ENCODE measurements at places on chromosomes 2 and 18.

GRCh38 chr2:118031566-118031965 lies 17.7 kb upstream of the CCDC93 start:
- DNase-seq = no peak

DNA sequence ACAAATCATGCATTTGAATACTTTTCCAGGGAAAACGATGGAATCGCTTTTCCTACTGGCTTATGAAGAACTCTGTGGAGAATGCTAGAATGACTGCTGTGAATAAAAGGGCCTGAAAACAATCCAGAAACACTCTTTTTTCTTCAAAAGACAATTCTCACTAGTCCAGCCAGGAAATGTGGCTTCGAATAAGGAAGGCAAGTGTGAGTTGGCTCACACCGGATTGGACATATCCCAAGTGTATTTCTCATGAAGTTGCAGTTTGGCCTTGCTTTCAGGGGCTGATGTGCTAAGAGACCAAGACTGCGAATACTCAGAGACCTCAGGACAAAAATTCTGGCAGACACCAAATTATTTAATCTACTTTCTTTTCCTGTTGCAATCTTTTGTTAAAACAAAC lies 54.1 kb downstream of the FIGN start:
- DNase-seq = no peak

- DNase-seq = peak; percentile 39
These were observed 887 bp upstream of the TMEM87B start for GRCh38 chr2:112053917-112054846.

DNA sequence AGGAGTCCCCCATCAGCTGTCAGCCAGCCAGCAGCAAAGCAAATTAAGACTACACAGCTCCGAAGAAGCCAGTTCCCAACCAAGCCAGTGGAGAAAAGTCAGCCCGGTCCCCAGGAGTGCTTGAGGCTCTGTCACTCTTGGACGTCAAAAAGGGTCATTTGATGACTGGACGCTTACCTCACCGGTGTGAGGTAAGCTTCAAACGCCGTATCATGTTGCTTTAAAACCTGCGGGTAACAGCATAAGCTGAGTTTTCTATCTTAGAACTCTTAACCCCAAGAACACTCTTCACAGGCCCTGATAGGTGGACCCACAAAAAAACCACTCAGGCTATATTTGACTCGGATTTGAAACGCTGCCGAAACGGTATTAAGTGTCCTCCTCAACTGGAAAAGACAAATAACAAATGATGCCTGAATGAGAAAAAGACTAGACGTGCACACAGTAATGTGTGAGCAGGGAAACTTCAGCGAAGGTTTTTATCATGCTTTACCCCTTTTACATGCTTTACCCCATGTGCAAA lies 682 bp upstream of the LNPK start:
- no peak for DNase-seq

DNA sequence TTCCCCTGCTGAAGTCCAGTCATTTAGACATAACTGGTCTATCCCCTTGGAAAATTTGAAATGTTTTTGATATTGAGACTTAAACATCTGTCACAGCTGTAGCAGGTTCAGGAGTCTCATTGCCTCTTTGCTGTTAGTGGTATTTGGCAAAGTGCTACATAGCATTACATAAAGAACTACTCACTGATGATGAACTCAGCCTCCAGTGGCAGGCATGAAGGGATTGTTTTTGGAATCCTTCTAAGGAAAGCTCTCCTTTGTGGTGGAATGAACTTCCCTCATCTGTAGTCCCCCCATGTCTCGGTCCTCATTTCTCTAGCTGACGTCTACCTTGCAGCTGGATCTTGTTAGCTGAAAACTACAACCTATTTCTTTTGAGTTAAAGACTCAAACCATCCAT lies 111.6 kb downstream of the TACR1 start:
- DNase-seq = no peak

DNA sequence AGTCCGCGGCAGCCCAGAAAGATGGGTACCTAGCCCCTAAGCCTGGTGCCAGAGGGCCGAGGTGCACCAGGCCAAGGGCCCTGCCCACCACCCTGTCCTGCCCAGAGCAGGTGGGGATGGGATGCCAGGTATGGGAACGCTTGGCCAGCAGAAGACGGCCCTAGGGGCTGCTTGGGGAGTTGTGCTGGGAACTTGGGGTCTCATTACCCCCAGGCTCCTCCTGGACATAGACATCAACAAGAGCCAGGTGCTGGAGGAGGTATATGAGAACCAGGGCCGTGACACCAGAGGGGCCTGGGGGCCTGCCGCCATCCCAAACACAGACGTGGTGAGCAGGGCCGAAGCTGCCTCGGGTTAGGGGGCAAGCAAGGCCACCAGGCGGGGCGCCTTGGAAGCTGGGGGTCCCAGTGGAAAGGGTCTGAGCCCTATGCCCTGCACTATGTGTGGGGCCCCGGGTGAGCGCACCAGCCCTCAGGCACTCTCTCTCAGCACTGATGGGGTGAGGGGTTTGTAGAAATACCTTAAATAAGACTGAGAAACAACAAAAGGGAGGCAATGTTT lies 46.9 kb downstream of the FER1L5 start:
- DNase-seq = no peak

- no peak for DNase-seq
These were observed 100.7 kb upstream of the RNU4ATAC start for GRCh38 chr2:121429927-121430520.

- DNase-seq = no peak
These were observed 36.9 kb downstream of the MBP start for GRCh38 chr18:77095391-77096371.

DNA sequence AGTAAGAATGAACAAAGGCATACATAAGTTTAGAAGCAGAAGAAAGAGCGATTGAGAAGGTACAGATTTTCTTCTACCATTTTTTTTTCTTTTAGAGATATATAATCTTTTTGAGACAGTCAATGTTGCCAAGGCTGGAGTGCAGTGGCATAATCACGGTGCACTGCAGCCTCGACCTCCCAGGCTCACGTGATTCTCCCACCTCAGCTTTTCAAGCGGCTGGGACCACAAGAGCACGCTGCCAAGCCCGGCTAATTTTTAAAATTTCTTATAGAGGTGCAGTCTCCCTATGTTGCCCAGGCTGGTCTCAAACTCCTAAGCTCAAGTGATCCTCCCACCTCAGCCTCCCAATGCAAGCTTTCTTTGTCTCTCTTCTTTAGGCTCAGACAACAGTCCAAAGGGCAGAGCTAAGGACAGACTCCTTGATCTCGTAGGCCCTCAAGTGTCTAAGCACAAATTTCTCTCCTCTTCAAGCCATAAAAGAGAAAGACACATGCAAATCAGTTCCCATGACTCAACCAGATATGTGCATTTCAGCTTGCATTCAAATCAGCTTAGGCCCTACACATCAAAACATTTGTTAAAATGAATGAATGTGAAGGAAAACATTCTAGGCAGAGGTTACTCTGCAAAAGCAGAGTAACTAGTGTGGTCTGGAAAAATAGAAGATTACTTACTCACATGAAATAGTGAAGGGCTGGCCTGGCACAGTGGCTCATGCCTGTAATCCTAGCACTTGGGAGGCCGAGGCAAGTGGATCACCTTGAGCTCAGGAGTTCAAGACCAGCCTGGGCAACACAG lies 18.0 kb downstream of the ITSN2 start:
- DNase-seq = no peak

- DNase-seq = no peak
These were observed 276.3 kb downstream of the RND3 start for GRCh38 chr2:150211164-150211631.

GRCh38 chr2:58767828-58768714 lies 526.9 kb upstream of the FANCL start:
- no peak for DNase-seq

DNA sequence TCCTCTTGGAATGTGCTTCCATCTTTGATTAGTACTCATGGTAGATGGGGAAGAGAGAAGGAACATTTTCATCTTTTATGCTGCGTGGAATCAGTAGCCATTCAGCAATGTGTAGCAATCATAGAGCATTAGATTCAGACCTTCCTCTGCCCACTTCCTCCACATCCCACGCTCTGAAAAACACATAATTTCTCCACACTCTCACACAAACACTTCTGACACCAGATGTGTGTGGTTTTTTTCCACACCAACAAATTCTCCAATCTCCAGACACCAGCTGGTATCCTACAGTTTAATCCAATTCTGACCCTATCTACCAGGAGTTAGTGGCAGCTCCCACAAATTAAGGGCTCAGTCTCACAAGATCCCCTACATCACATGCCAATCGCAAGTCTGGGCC lies 103.3 kb downstream of the AOX1 start:
- DNase-seq = no peak

GRCh38 chr18:56326336-56327072 lies 311.9 kb downstream of the TXNL1 start:
- no peak for DNase-seq

DNA sequence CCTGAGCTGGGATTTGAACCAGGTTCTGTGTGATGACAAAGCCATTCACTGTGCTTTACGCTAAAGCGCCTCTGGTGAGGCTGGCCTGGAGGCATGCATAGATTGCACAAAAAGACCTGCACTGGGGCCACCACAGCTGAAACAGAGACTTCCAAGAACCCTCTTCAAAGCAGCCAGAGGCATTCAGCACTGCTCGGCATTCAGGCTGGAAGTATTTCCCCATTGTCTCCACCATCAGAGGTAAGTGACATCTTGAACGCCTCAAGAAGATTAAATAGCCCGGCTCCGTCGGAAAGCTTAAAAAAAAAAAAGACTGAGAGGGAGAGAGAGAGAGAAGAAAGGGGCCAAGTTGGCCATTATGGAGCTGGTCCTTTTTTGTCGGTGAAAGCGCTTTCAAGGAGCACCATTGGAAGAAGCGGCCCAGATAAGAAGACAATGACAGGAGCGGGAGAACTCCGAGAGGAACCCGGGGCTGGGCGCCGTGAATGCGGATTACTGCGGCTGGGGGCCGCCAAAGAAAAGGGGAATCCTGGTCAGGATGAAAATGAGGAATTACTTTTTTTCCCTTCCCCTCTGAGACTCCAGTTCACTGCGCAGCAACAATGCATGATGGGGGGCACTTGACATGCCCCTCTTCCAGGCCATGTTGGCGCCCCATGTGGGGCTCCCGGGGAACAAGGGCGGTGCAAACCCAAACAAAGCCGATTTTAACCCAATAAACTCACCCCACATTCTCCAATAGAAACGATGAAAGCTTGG lies 228.3 kb downstream of the MYCN start:
- no peak for DNase-seq

DNA sequence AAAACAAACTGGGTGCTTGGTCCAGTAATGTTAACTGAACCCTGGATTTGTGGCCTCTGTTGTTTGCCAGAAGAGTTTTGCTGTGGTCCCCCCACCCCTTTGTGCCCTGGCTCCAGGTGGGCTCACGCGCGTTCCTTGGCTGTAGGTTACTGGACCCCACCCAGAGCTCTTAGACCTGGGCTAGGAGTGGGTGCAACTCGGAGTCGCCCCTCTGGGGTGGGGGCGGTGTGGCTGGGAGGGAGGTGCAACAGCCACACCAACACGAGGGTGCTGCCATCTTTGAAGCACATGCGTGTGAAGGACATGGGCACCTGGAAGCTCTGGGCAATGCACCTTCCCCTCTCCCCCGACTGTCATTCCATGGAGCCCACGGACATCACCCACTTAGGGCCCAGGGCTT lies 92.7 kb downstream of the USP40 start:
- DNase-seq = no peak

DNA sequence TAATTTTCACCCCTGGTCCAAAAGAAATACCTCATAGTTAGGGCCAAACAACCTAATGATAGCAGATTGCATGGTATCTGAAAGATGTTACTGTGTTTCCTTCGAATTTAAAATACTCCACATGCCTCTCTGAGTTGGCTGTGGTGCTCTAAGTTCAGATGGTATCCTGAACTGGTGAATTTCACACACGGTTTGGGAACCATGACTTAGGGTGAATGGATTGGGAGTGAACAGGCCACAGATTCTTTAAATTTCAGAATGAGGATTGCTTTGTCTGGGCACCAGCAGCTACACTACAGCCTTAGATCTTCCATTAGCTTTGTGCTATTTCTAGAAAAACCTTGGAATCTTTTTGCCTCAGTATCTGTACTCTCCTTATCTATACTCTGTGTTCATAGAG lies 6.2 kb downstream of the GMCL1 start:
- no peak for DNase-seq

- DNase-seq = no peak
These were observed 49.0 kb downstream of the HRH4 start for GRCh38 chr18:24509435-24509834.

GRCh38 chr2:74399785-74400184 lies 19.7 kb upstream of the DCTN1 start:
- no peak for DNase-seq

GRCh38 chr2:169670215-169670651 lies 24.0 kb downstream of the CFAP210 start:
- no peak for DNase-seq

DNA sequence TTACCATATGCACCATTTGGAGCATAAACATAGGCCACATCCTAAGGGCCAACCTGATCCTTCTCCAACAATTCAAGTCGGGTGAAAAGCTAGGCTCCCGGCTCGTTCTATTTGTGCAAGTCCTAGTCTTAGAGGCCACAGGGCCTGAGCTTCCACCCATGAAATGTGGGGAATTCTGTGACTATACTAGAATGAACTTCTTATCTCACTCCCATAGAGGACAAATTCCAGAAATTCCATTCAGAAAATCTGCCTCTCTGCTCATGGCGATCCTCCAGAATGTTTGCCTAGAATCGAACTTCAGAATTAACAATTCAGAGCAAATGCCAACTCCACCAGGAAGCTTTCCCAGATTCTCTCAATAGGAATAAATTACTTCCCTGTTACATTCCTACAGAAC lies 187.9 kb downstream of the BCL11A start:
- no peak for DNase-seq
